ENCODE measurements at places on chromosomes 5 and 9.

- no peak for DNase-seq
Observed at GRCh38 chr9:137017071-137017470, 11.0 kb downstream of the ABCA2 start.

DNA sequence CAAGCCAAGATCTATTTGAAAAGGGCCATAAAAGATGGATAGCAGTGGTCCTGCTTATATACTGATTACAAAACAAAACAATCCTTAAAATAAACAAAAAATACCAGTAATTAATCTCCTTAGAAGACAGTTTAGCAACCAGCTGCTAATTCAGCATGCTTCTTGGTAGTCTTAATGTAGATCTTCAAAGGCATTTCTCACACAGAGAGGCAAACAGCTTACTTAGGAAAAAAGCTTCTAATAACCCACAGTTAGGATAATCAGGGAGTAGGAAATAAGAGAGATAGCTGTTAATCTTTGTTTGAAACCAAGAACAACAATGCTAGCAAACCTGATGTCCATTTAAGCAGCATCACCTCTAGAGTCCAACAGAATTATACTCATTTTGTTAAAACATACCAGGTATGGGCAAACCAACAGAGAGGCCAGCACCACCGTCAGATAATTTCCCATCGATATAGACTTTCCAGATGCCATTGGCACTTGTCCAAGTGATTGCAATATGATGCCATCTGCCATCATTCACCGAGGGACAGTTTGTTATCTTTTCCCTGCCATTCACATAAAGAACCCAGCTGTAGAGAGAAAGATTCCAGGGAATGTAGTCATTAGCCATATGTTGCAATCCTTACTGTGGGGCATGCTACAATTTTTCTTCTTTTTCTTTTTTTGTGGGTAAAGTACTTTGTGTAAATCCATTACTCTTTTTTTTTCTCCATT is 105.6 kb upstream of the TXNDC8 start:
- no peak for DNase-seq

GRCh38 chr5:95927927-95928723 is 33.5 kb downstream of the ELL2 start:
- no peak for DNase-seq

DNA sequence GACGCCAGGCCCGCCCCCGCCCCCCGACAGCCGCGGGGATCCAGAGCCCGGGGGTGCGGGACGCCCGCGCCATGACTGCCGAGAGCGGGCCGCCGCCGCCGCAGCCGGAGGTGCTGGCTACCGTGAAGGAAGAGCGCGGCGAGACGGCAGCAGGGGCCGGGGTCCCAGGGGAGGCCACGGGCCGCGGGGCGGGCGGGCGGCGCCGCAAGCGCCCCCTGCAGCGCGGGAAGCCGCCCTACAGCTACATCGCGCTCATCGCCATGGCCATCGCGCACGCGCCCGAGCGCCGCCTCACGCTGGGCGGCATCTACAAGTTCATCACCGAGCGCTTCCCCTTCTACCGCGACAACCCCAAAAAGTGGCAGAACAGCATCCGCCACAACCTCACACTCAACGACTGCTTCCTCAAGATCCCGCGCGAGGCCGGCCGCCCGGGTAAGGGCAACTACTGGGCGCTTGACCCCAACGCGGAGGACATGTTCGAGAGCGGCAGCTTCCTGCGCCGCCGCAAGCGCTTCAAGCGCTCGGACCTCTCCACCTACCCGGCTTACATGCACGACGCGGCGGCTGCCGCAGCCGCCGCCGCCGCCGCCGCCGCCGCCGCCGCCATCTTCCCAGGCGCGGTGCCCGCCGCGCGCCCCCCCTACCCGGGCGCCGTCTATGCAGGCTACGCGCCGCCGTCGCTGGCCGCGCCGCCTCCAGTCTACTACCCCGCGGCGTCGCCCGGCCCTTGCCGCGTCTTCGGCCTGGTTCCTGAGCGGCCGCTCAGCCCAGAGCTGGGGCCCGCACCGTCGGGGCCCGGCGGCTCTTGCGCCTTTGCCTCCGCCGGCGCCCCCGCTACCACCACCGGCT is 1.0 kb downstream of the FOXE1 start:
- DNase-seq = no peak

DNA sequence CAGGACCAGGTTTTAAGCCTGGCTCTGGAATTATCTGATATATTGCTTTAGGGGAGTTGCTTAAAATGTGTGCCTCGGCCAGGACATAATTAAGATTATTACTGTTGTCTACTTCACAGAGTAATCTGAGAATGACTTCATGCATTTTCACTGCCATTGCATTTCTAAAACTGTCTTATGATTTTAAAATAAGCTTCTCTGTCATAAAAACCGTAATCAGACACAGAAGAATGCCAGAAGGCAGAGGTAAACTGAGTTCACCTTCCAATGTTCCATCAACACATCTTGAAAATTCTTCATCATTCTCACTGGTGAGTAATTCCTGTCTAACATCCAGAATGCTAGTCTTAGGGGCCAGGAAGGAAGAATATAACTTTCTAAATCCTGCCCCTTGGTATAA is 47.1 kb downstream of the ISOC1 start:
- no peak for DNase-seq

DNA sequence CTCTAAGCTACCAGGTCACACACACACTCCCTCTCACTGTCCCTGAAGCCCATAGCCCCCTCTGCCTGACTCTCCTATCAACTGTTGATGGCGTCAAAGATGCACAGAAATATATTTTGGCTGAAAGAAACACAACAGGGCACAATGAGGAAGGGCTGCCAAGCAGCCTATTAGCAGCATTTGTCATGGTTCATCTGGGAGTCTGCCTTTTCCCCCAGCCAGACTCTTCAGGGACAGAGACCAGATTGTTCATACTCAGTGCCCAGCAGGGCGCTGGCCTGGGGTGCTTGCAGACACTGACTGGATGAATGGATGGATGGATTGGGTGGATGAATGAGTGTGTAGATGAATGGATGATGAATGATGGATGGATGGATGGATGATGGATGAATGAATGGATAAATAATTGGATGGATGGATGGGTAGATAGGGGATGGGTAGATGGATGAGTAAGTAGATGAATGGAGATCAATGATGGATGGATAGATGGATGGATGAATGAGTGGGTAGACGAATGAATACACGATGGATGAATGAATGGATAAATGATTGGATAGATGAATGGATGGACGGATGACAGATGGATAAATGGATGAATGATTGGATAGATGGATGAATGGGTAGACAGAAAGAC is 90.5 kb downstream of the ADAMTS2 start:
- DNase-seq = no peak

DNA sequence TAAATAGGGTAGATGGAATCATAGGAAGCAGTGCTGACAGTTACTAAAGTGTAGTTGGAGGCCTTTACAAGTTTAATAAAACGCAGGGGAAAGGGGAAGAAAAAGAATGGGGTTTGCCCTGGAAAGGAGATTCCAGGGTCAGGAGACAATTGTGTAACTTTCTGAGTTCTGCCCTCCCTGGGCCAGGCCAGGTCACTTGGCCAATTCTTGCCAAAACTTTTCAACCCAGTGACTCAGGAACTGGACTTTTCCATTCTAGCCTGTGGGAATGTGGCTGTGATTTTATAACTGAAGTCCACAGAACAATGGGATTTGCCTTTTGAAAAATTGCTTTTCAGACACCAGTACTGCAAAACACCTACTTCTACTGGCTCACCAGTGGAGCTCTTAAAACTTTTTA is 289.8 kb upstream of the ANKRD55 start:
- no peak for DNase-seq

DNA sequence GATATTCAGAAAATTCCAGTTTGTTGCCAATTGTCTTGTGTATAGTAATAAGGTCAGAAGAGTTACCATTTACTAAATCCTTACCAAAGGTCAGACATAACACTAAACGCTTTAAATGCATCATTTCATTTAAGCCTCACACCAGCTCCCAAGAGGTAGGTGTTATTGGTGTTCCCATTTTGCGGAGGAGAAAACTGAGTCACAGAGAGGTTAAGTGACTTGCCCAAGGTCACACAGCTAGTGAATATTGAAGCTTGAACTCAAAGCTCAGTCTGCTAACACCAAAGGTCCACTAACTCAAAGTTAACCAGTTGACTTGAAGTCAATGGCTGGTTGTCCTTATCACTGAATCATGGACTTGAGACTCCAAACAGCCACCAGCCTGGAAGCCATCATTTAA is 40.8 kb upstream of the NTNG2 start:
- DNase-seq = no peak

DNA sequence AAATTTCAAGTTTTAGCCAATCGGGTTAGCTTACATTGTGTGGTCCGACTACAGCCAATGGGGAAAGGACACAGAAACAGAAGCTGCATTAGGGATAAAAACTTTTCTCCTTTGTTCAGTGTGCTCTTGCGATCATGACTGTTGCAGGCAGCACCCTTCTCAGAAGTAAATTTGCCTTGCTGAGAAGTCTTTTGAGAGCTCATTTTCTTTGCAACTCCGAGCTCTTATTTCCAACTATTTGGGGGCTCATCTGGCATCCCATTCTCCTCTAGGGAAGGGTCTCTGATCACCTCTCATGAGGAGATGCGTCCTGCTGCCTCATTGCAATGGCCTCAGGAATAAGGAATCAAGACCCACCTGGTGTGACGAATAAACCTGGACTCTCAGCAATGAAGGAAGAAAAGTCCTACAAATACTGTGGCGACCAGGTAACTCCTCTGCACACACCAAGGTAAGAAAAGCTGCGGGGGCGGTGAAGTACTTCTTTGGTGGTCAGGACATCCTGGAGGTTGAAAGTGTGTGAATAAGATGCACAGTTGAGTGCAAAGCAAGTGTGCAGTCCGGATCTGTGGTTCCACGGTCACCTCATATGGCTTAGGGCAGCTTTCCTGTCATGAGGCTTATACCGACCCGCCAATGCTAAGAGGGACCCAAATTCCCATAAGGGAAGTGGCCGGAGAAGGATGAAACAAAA is 20.4 kb downstream of the CNOT8 start:
- no peak for DNase-seq

GRCh38 chr5:153373130-153373498 is 117.4 kb upstream of the GRIA1 start:
- DNase-seq = no peak

GRCh38 chr5:61450493-61451279 is 118.6 kb downstream of the ZSWIM6 start:
- DNase-seq = no peak

DNA sequence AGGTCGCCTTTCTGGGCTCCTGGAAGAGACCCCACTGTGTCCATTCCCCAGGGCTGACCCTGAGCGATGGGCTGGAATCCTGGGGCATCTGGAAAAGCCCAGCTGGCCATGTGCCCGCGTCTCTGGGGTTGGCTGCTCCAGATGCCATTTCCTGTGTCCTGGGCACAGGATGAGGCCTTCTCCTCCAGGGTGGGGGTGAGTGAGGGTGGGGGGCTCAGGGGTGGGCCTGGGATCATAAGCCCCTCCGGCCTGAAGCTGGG is 30.7 kb downstream of the PAEP start:
- no peak for DNase-seq

- no peak for DNase-seq
Observed at GRCh38 chr9:88447431-88447830, 59.2 kb downstream of the SPIN1 start.

DNA sequence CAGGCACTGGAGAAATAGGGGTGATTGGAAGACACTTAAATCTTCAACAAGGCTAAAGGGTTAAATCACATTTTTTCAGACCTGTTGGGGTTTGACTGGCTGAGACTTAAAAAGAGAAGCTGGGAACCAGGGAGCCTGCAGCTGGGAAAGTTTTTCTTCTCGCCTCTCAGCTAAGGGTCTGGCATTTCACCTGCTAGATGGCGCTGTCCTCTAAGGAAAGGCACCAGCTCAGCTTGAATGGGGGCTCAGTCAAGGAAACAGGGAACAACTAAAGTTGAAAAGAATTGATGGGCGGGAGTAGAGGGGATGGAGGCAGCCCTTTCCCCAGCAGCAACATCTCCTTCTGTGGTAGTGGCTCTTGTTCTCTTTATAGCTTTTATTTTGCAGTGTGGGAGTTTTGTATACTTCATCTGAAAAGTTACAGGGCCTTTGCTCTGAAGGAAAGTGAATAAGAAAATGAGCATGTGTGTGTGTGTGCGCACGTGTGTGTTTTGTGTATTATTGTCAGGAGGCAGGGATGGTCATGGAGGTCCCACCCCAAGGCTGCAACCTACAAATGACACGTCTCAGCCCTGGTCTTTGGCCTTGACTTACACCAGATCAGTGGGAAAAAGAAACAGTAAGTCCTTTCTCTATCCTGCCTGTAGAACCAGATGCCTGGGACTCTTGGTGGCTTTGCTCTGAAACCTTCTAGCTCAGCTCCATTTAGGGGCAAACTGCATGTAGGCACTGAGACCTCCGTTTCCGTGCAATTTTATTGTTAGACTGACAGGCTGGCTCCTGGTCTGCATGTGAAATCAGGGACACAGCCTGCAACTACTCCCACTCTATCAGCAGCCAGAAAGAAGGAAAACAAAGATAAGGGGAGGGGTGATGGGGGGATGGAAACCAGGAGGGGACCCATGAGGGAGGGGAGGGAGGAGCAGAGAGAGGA is 316.2 kb upstream of the CLINT1 start:
- peak; percentile 19 for DNase-seq

GRCh38 chr5:140927228-140927573 is 1.1 kb downstream of the PCDHAC1 start:
- DNase-seq = no peak

- DNase-seq = no peak
Observed at GRCh38 chr9:121598167-121598964, 53.1 kb upstream of the DAB2IP start.

GRCh38 chr9:92669527-92669889 is 423 bp downstream of the IPPK start:
- peak; percentile 15 for DNase-seq

GRCh38 chr9:34200092-34200491 is 21.2 kb downstream of the UBAP1 start:
- DNase-seq = no peak

GRCh38 chr5:65072850-65073249 is 304.1 kb downstream of the CWC27 start:
- no peak for DNase-seq

DNA sequence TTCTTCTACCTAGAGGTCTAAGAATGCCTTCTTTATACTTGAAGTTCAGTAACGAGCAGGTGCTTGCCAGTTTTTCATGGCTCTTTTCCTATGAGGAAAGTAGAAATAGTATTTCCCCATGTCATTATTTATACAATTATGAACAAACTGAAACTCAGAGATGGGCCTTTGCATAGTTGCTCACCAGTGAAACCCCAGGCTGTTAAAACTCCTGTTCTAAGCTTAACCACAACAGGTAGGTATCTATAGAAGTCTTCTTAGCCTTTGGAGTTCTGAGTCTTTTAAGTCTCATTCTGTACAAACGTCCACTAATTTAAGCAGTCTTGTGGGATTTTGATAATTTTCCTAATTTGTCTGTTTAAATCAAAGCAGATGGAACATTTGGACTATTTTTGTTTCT is 90.1 kb downstream of the STARD4 start:
- no peak for DNase-seq
